Naive thymus-derived CD8-positive, alpha-beta T cell (primary cell): ENCODE measurements at places on chromosomes 1 and 21. TPM values are rescaled to one million over a fixed set of nuclear protein-coding genes. Genes with fewer than 3 reads are reported as not detected.

The LAMB3 gene
- 0.86 TPM for polyA plus RNA-seq

The PLA2G2F gene
- polyA plus RNA-seq: not detected

The CFHR3 gene
- not detected for polyA plus RNA-seq

The LEPR gene
- polyA plus RNA-seq: 1.6 TPM

The PTPRF gene
- polyA plus RNA-seq: not detected

The DNMT3L gene
- polyA plus RNA-seq: not detected

The ERVH48-1 gene
- polyA plus RNA-seq: not detected

The CHRM3 gene
- 2.0 TPM for polyA plus RNA-seq

The RIMKLA gene
- polyA plus RNA-seq: not detected
